ENCODE measurements at places on chromosomes 6 and 20. TPM values are rescaled to one million over a fixed set of nuclear protein-coding genes. Genes with fewer than 3 reads are reported as not detected.

KCNG1 gene
- total RNA-seq, result 22.4 TPM

ZSCAN31 gene
- 13.5 TPM for total RNA-seq

ADAM33 gene
- 2.4 TPM for total RNA-seq

ASIP gene
- total RNA-seq, result not detected

SCUBE3 gene
- 1.6 TPM for total RNA-seq

SLC32A1 gene
- total RNA-seq, result 7.7 TPM

FHL5 gene
- 0.41 TPM for total RNA-seq

GATA5 gene
- not detected for total RNA-seq

PI16 gene
- under 0.01 TPM for total RNA-seq

L3MBTL1 gene
- total RNA-seq, result 16.3 TPM

DYNLRB1 gene
- 50.1 TPM for total RNA-seq

NKAPL gene
- total RNA-seq, result 3.7 TPM

EFCAB8 gene
- not detected for total RNA-seq

RCAN2 gene
- total RNA-seq, result 15.1 TPM

ZNF341 gene
- 2.4 TPM for total RNA-seq

TPBG gene
- total RNA-seq, result 4.5 TPM

ULBP2 gene
- 5.3 TPM for total RNA-seq

PPP1R11 gene
- 17.1 TPM for total RNA-seq

WFDC2 gene
- 3.3 TPM for total RNA-seq

FUT9 gene
- total RNA-seq, result 55.8 TPM

SNX21 gene
- 15.5 TPM for total RNA-seq

ROMO1 gene
- 86.4 TPM for total RNA-seq

BPIFA1 gene
- total RNA-seq, result not detected

RIPPLY2 gene
- total RNA-seq, result 21.6 TPM

NKAIN4 gene
- total RNA-seq, result 14.7 TPM

LTB gene
- total RNA-seq, result not detected

ANKEF1 gene
- total RNA-seq, result 4.1 TPM

TFAP2D gene
- 2.9 TPM for total RNA-seq

TRAPPC3L gene
- under 0.01 TPM for total RNA-seq

CRYBG1 gene
- under 0.01 TPM for total RNA-seq

CYP24A1 gene
- total RNA-seq, result 0.41 TPM

AGER gene
- 0.82 TPM for total RNA-seq

SIRPD gene
- not detected for total RNA-seq

SNTA1 gene
- 13.5 TPM for total RNA-seq

RHAG gene
- 0.41 TPM for total RNA-seq

ADIG gene
- total RNA-seq, result not detected

IYD gene
- total RNA-seq, result not detected

PGBD1 gene
- 19.2 TPM for total RNA-seq

XKR7 gene
- 9.8 TPM for total RNA-seq

NNAT gene
- 367 TPM for total RNA-seq

TBX18 gene
- total RNA-seq, result 6.5 TPM

GOPC gene
- total RNA-seq, result 66.9 TPM
